ENCODE measurements at places on chromosomes 3 and 15.

- no peak for DNase-seq
These were observed 607.5 kb upstream of the NAALADL2 start for GRCh38 chr3:174251681-174252080.

DNA sequence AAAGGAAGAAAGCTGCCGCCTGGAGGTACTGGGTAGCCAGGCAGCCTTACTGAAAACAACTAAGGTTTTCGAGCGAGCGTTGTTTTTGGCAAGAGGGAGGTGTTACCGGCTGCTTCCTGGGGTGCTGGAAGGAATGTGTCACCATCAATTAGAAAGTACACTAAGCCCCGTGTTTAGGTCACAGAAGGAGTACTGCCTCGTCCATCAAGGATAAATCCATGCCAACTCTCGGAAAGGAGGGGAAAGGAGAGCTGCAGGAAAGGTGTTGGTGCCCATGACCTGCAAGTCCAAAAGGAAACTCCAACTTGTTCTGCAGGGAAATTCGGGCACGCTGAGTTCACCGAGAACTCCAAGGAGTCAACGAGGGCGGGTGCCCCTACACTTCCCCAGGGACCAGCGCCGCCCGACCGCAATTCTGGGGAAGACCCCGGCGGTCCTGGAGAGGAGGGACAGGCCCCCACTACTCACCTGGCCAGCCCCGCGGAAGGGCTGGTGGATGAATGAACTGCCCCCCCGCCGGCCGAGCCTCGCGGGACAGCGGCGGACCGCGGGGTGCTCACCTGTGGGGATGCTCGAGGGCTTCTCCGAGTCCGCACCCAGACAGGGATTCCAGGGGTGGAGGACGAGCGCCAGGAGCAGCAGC is 542 bp downstream of the PLOD2 start:
- DNase-seq, result no peak

- DNase-seq, result no peak
These were observed 8.4 kb upstream of the NR2C2 start for GRCh38 chr3:14938954-14939353.

DNA sequence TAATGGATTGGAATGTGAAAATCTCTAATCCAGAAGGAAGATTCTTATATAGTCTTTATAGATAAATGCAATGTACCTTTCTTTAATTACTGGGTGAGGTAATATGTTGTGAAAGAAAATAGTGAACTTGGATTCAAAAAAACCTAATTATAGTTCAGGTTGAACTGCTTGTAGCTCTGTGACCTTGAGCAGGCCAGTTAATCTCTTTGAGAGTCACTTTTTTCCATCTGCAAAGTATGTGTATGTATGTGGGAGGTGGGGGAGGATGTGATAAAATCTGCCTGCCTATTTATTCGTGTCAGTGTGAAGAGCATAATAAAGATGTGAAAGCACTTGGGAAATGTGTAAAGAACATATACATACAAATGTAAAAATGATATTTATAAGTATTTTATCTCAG is 34.4 kb downstream of the GLCE start:
- DNase-seq, result no peak

GRCh38 chr3:111733154-111733553 is 125.9 kb upstream of the PHLDB2 start:
- DNase-seq, result no peak

DNA sequence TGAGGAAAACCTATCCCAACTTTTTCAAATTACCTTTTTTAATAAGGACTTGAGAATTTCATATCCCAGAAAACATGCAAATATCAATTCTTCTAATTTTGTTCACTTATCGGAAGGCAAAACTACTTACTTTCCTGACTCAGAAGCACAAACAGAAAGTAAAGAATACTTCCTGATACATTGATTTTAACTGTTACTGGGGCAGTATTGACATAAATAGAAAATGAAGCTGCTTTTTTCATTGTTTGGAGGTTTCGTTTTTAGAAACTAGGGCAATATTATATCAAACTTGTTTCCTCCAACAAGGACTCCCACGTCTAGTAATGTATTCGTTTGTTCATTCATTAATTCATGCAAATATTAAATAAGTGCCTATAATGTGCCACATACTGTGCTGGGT is 19.1 kb downstream of the PAQR9 start:
- no peak for DNase-seq

DNA sequence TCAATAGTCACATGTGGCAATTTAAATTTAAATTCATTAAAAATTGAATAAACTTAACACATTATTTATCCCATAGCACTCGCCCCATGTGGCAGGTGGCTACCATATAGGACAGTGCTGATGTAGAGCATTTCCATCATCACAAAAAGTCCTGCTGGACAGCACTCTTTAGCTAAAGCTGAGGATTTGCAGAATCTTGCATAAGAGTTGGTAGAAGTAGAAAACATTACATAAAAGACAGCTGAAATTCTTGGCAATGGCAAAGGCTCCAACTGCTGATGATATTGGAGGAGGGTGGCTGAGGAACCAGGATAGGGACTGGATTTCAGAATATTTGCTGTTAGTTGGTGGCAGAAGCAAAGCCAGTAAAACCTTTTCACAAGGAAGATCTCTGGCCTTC is 230.7 kb upstream of the SATB1 start:
- DNase-seq, result no peak

GRCh38 chr3:7745711-7746110 is 755.9 kb upstream of the LMCD1 start:
- DNase-seq, result no peak

- no peak for DNase-seq
These were observed 438 bp downstream of the SHOX2 start for GRCh38 chr3:158105710-158106253.

DNA sequence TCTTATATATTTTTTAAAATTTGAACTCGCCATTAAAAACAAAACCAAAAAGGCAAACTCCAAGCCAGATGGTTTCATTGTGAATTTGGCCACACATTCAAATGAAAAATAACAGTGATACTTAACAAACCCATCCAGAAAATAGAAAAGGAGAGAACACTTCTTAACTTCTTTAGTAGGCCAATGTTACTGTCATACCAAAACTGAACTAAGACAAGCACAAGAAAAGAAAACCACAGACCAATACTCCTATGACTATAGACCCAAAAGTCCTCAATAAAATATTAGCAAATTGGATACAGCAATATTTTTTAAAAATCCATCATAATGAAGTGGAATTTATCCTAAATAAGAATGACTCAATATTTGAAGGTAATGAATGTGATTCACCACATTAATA is 73.5 kb upstream of the ALDH1A3 start:
- DNase-seq, result no peak

DNA sequence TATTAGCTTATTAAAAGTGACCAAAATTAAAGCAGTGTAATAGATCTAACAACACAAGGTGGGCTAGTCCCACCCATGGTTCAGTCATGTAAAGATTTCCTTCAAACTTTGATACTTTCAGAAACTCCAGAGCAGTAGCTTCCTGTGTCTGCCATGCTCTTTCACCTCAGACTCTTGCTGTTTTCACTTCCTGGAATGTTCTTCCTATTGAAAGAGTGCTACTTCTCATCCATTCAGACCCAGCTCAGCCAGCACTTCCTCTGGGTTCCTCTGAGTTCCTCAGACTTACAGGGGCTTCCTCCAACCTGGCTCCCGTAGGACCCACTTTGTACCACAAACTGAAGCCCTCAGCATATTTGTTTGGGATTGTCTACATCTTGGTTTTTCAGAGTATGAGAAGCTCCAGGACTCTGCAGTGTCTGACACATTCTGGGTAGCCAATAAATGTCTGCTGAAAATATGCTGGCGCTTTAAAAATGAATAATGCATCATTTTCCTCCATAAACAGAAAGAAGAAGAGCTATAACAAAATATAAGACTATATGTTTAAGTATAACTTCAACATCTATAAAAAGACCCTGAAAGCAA is 18.0 kb downstream of the NCEH1 start:
- no peak for DNase-seq

GRCh38 chr3:126424039-126424717 is 29.5 kb downstream of the CFAP100 start:
- DNase-seq, result no peak

DNA sequence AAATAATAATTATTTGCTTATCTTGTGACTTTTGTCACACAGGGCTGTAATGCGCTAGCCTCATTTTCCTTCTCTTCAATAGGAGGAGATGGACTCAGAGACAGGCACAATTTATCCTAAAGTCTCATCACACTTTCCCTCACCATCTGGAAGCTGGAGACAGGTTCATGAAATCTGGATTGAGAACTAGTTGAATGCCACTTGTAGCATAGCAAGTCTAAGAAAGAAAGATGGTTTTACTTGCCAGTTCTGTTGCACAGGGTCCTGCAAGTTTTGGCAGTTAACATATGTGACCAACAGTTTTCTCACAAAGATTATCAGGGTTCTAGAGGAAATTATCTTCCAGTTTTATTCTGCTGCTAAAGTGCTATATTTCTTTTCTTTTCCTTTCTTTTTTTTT is 9.0 kb upstream of the ZSCAN2 start:
- DNase-seq, result no peak

DNA sequence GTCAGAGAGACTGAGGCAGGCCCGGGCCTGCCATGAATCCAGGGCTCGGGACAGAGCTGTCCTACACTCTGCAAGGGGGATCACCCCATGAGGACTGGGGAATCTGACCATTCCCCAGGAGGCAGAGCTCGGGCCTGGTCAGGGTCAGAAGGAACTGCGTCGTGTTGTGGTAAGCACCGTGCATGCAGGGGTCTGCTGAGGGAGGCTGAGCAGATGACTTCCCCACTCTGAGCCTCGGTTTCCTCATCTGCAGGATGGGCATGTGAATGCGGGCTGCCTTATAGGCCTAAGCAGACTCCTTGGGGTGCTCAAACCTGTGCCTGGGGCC is 61.6 kb upstream of the IQSEC1 start:
- no peak for DNase-seq

GRCh38 chr15:39574427-39574826 is 6.5 kb upstream of the THBS1 start:
- DNase-seq, result no peak

- DNase-seq, result no peak
These were observed 176.5 kb upstream of the KCNMB2 start for GRCh38 chr3:178359728-178360127.

DNA sequence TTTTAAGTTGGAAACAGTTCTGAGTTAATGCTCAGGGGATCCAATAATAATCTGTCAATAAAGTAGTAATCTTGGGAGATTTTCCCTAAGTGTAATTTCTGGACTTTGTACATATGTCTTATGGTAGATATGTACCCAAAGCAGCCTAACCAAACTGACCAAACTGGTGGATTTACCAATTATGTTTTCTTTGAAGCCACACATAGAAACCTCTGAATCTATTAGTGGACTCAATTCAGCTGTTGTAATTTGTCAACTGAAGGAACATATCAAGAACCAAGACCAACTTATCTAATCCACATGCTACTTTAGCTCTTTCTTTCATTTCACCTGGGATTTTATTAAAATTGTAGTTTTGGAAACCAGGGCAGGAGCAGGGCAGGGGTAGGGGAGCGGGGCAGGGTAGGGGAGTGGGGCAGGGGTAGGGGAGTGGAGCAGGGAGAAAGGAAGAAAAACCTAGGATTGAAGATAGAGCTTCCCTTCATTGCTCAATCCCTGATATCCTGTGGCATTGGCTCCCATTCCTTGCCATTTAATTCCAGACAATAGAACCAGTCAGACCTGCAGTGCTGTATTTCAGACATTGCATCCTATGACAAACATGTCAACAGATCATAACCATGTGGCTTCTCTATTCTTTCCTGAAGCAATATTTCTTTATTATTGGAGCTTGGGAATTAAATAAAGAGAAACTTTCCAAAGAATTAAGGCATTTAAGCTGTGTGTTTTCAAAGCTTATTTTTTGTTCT is 101.8 kb downstream of the NFKBIZ start:
- no peak for DNase-seq

GRCh38 chr3:17945799-17946399 is 203.5 kb upstream of the TBC1D5 start:
- no peak for DNase-seq

DNA sequence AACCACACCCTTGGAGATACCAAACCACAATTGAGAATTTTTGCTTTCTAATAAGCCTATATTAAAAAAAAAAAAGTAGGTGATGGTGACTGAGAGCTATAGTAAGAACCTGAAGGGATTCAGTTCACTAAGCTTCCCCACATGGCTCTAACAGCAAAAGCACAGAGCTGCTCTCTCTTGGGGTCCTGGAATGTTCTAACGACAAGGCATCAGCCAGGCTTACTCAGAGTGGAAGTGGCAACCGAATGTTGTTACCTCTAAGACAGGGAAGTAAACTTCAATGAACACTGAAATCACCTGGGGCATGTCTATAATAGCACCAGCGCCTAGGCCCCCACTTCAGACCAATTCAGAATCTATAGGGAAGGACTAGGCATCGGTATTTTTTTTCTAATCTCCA is 397.7 kb downstream of the MAGI1 start:
- DNase-seq, result no peak

DNA sequence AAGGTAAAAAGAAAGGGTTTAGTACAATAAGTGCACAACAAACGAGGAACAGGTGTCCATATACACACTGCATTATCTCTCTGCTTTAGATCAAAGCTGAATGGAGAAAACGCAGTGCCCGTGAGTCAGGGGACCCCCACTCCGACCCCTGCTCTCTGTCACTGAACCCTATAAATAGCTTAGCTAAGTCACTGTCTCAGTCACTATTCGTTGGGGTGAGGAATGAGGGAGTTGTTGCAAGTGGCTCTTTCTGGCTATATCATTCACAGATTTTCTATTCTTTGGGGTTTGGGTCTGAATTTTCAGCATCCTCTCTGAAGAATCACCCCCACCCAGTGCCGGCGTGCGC is 458 bp upstream of the STAC start:
- no peak for DNase-seq

DNA sequence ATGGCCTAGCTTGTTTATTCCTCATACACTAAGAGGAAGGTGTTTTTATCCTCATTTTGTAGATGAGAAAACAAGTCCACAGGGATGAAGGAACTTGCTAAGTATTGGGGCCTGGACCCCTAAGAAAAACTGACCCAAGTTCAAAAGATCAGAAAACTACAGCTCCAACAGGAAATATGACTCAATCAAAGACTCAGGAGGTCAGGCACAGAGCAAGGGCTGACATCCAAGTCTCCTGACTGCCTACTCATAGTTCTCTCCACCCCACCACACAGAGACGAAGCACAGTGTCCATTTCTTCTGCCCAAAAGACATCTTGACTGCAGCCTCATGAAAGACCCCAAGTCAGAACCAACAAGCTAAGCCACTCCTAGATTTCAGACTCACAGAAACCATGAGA is 26.9 kb upstream of the TPM1 start:
- DNase-seq, result no peak

DNA sequence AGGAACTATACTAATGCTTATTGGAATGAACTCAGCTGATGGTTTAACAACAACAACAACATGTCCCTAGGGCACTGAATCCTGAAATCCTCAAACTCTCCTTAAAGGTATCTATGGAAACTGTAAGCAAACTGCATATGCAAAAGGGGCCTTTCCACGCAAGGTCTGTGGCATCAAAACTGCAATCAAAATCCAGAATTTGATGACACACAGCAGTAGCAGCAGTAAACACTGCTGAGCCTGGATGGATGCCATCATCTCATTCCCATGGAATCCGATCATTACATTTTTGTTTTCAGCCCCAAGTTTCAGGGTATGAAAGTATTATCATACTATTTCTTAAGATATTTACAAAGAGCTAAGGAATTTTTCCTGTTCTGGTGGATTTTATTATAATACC is 399.7 kb downstream of the VPS13C start:
- DNase-seq, result no peak

- DNase-seq, result no peak
These were observed 144.8 kb downstream of the SUCLG2 start for GRCh38 chr3:67509471-67510075.

GRCh38 chr3:32681811-32682210 is 3.2 kb upstream of the CNOT10 start:
- DNase-seq, result no peak
